SJSA1 (cell line): ENCODE measurements at places on chromosomes 4 and X. TPM values are rescaled to one million over a fixed set of nuclear protein-coding genes. Genes with fewer than 3 reads are reported as not detected.

PPP2R2C gene
- not detected in 2 replicates for total RNA-seq

DNA sequence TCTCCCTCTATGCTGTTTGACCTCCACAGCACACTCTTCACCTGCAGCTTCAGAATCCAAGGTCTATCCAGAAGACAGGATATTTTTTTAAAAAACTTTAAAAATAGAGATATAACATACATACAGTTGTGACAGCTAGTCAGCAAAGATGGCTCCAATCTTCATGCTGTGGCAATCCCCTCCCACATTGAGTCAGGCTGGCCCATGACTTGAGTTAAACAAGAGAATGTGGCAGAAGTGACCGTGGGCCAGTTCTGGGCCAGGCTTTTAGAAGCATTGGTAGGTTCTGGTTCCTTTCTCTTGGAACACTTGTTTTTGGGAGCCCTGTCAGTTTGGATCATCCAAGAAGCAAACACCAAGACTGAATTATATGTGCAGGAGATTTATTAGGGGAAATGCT, 36.1 kb upstream of the REPS2 start:
- no peak for DNase-seq

CNKSR2 gene
- 0.47 TPM in 1 of 2 replicates, not detected in the other for total RNA-seq

- no peak for DNase-seq
Measured at GRCh38 chr4:171067422-171067821, 745.8 kb upstream of the GALNTL6 start.

- no peak for DNase-seq
Measured at GRCh38 chrX:31265383-31265782, 193.5 kb upstream of the FTHL17 start.

GRCh38 chr4:117908306-117909207, 125.7 kb upstream of the NDST3 start:
- DNase-seq: no peak

DNA sequence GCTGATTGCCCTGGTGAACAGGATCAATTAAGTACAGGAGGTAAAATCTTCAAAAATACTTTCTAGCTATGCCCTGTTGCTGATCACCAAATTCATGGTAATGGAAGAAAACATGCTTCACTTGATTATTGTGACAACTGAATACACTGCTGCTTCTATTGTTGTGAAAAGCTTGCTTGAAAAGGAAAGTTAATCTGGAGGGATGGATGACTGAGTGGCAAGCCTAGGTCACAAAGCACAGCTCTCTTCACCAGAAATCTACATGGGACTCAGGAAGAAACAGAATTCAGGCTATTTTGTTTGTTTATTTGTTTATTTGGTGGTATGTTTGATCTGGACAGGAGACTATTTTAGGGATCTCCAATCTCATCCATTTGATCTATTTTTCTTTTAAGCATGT, 182.0 kb downstream of the MGST2 start:
- DNase-seq: no peak

DNA sequence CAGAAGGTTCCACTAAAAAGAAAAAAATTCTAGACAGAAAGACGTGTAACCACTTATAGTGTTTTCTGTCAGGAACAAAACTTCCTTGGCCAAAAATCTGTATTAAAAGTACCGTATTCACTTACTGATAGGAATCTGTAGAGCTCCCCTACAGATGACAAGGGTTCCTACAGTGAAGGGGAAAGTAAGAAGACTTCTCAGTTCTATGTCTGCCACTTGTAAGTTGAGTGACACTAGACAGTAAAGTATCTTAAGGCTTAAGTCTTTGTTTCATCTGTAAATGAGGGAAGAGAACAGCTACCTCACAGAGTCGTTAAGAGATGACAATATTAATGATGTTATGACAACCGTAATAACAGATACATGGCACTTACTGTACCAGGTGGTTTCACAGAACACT, 3.3 kb downstream of the COQ2 start:
- DNase-seq: no peak

- no peak for DNase-seq
Measured at GRCh38 chr4:185634066-185634652, 98.9 kb upstream of the PDLIM3 start.

RNF175 gene
- not detected in 2 replicates for total RNA-seq

- DNase-seq: no peak
Measured at GRCh38 chr4:87919941-87920340, 55.6 kb upstream of the SPP1 start.

DNA sequence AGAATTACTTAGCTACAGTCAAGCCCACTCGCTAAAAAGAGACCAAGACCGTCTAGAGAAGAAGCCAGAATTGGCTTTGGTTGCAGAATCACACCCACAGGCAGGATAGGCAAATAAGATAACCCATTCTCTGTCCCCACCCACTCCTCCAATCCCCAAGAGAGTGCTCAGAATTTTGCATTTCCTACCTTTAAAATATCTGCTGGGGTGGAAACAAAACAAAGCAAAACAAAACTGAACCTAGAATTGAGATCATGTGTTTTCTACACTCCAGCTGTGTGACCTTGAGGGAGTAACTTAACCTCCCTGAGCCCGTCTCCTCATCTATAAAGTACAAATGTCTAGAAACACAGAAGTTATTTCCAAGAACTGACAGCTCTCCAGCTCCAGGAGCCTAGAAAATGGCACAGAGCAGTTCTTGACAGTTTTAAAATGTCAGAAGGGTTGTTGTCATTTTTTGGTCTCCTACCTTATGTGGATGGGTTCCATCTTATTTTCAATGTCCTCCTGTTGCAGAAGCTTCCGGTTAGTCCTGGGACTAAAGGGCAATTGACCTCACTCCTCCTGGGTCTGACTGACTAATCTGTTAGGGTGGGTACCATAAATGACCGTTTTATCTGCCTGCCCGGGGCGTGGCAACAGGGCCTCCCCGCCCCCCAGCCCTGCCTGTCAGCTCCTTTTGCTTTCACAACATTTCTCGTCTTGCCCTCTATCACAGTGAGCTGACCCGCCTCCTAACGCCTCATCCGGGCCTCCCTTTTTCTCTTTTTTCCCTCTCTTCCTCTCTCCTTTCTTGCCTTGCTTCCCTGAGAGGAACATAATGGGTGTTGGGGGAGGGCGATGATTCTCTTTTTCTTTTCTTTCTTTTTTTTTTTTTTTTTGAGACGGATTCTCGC, 114.0 kb downstream of the RBM47 start:
- no peak for DNase-seq

FAM133A gene
- 0.03 TPM in 1 of 2 replicates, not detected in the other for total RNA-seq

GRCh38 chr4:38163216-38164006, 203.2 kb downstream of the PTTG2 start:
- peak; percentile 45 for DNase-seq

DNA sequence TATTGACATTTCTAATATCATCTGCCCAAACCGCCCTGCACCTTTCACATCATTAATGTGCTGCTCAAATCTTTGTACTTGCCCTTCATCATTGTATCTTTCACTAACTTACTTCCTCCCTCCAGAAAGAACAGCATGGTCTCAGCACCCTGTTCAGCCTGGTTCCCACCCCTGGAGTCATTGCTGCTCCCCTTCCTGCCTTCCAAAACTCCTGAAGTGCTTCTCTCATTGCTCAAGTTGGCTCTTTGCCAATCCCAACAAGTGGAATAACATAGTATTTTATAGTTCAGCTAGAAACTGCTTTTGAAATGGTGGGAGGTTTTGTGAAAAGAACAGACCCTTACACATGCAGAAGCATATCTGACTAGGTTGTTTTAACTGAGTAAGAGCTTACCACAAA, 14.0 kb upstream of the TTC29 start:
- DNase-seq: no peak
